Erythroblast (primary cell): ENCODE measurements at places on chromosomes 16 and 17.

GRCh38 chr16:20763461-20764232 is at the start of gene ACSM3:
Gene ACSM3, plus strand, starts transcription at chr16:20764014. Its CDS starts 6,021 bp downstream, at chr16:20770035.
- DNase-seq, result peak; percentile 64

DNA sequence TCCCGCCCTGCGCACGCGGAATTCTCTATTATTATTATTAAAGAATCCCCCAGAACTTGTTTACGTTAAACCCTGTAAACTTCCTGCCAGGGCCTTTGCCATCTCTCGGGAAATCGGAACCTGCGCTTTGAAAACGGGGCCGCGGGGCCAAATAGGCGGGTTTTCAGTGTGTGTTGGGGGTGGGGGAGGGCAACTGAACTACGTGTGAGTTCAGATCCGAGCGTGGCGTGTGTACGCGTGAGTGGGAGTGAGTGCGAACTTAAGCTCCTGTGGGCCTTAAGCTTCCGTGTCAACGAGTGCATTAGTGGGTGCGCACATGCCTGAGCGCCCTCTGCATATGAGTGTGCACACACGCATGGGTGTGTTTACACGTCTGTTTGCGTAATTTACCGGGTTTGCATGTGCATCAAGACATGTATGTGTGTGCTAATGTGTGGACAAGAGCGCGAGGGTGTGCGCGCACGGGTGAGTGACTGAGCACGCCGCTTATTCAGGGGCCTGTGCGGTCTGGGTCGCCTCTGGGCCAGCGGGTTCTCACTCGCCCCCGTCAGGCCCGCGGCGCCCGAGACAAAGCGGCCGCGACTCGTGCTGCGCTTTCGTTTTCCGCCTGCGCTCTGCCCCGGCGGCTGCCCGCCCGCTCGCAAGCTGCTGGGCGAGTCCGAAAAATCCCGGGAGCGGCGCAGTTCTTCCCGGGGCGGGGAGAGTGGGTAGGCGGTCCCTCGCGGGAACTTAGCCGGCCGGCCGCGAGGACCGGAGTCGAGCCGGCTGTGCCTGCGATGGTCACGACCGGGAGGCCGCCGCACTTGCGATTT is 1.2 kb upstream of the FOXF1 start:
- DNase-seq, result no peak

- peak; percentile 47 for DNase-seq
Observed at GRCh38 chr16:56603589-56603988, 4.8 kb upstream of the MT2A start.

DNA sequence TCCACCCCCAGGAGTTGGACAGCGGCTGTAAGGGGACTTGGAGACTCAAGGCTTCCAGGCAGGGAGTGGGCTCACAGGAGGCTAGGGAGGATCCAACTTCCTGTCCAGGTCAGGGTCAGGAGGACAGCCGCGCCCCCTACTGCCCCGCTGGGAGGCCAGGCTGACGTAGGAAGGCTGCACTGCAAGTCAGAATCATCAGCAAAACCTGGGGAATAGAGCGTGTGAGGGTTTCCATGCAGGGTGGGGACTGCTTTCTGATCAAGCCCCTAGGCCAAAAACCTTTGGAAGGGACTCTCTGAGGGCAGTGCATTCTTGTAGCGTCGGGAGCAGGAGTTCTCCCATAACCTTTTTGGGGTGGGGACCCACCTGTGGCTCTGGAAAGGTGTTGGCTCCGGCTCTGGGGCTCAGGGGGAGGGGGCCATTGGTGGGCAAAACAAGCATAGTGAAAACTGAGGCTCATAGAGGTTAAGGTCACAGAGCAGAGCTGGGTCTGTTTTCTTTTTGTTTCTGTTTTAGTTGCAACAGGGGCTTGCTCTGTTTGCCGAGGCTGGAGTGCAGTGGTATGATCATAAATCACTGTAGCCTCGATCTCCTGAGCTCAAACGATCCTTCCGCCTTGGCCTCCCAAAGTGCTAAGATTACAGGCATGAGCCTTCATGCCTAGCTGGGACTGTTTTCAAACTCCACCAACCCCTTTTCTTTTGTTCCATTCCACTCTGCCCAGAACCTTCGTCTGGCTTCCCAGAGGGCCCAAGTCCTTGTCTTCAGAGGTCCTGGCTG is 22.1 kb downstream of the RAI1 start:
- peak; percentile 48 for DNase-seq

DNA sequence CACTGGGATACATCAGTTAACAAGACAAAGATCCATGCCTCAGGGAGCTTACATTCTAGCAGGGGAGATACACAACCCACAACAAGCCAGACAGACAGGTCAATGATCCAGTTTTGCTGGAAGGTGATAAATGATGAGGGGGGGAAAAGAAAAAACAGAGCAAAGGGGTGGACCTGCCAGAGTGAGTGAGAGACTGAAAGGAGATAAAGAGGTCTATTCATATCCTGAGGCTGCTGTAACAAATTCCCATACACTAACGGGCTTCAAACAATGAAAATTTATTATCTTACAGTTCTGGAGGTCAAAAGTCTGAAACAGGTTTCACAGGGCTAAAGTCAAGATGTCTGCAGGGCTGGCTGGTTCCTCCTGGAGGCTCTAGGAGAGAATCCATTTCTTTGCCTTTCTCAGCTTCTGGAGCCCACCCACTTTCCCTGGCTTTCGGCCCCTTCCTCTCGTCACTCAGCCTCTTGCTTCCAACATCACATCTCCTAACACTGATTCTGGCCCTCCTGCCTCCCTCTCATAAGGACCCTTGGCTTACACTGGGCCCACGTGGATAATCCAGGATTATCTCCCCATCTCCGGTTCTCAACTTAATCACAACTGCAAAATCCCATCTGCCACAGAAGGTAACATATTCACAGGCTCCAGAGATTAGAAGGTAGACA is 81.5 kb downstream of the GAS7 start:
- no peak for DNase-seq

DNA sequence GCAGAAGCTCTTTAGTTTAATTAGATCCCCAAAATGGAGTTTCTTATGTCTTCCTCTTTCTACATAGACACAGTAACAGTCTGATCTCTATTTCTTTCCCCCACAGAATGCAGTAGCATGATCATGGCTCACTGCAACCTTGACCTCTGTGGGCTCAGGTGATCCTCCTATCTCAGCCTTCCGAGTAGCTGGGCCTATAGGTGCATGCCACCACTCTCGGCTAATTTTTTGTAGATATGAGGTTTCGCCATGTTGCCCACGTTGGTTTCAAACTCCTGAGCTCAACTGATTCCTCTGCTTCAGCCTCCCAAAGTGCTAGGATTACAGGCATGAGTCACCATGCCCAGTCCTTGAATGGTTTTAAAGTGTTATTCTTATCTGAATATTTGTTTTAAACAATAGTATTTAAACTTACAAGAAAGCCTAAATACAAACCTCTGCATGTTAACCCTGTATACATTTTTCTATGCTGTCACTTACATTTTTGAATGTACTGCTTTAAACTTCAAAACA is 120.6 kb downstream of the GOSR1 start:
- no peak for DNase-seq

DNA sequence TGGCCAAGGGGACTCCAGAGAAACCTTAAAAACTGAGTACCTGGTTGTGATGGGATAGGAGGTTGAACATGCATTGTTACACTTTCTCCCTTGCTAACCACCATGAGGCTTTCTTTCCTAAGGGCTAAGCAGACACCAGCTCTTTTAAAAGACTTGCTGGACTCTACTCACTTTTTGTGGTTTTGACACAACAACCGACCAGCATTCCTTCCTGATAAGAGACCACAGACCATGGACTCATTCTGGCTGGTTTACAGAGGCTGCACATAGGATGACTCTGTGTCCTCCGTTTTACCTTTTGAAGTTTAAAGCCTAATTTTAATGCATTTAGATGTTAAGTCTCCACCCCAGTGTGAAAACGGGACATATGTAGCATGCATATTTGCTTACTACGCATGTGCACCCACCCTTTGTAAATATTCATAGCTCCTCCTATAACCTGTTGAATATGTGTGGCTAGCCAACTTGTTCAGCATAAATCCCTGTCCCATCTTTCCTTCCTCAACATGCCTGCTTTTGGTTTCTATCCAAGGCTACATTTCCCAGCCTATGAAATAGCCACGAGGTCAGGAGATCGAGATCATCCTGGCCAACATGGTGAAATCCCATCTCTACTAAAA is 475.9 kb downstream of the GRIN2A start:
- DNase-seq, result no peak

DNA sequence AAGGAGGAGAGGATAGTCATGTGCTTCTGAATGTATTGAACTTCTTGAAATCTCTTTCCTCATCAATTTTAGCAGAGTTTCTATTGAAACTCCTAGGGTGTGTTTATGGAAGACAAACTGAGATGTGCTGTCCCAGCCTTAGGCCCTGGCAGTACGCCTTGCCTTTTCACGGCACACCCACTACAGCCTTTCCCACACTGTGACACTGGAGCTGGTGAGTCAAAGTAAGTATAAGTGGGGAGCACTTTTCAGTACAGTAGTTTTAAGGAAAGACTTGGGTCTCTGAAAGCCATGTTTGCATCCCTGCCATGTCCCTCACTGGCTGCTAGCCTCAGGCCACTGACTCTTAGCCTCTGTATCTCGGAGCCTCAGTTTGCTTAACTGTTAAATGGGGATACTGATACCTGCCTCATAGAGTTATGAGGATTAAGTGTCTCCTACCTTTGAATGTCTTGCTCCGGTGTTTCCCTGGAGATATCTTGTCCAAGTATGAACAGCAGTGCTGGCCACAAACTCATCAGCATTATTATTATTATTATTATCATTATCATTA is 144.7 kb upstream of the CRHR1 start:
- no peak for DNase-seq

GRCh38 chr17:63452962-63453551 is 7.0 kb upstream of the CYB561 start:
- DNase-seq, result no peak

GRCh38 chr16:29983420-29984136 is 9.9 kb downstream of the TAOK2 start:
- no peak for DNase-seq

DNA sequence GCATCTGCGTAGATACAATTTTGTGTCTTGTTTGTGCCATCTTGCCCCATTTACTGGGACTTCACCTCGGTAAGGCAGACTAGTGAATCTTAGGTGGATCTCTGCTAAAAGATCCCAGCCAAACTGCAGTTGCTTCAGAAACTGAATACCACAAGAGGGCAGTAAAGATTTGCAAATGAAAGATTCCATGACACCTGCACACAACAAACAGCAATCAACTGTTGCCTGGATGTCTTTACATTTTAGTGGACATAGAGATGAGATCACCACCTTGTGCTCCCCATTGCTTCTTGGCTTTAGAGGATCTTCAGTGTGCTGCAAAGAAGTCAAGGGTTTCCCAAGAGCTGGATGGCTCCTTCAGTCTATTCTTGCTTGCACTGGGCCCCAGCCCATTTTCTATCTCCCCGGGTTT is 119.2 kb upstream of the CACNG5 start:
- peak; percentile 52 for DNase-seq

GRCh38 chr16:71915350-71915749 is 20.0 kb downstream of the IST1 start:
- no peak for DNase-seq

DNA sequence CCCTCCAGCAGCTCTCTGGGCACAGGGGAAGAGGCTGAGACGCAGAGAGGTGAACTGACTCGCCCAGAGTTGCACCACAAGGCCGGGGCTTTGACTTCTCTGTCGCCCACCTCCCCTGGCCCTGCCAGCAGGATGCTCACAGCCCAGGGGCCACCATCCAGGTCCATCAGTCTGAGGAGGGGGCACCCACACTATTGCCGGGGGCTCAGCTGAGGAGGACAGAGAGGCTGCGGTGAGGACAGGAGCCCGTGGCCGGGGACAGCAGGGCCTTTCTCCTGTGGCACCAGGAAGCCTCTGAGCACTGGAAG is 32.6 kb downstream of the KDM8 start:
- DNase-seq, result no peak

DNA sequence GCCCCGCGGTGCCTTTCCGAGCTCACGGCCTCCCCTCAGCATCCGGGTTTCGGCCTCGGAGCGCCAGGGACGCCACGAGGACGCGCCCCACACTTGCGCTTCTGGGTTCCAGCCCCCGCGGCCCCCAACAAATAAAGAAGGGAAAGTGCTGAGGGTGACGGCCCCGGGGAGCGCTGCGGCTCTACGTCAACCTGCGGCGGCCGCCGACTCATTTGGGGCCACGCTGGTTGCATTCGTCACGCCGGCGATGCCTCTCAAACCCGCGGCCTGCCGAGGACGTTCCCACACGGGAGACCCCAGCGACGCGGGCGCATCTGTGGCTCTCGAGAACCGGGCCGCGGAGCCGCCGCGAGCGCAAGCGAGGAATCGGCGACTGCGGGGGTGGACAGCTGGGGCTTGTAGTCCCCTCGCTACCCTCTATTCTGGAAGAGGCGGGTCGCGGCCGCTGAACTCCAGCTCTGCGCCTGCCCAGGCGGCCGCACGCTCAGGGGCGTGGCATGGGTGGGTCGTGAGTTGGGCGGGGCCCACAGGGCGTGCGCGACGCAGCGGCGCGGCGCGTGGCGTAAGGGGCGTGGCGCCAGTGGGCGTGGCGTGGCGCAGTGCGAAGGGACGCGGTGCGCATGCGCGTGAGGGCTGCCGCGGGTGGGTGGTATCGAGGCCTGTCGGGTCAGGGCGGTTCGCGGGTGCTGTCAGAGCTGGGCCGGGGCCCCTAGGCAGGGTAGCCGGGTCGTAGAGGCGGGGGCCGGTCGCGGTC is at the start of gene AMZ2:
TSS of gene AMZ2 (plus strand) at position 599 of the 754 bp plus-strand sequence. CDS start 2,145 bp downstream, outside the sequence.
- DNase-seq, result peak; percentile 98

DNA sequence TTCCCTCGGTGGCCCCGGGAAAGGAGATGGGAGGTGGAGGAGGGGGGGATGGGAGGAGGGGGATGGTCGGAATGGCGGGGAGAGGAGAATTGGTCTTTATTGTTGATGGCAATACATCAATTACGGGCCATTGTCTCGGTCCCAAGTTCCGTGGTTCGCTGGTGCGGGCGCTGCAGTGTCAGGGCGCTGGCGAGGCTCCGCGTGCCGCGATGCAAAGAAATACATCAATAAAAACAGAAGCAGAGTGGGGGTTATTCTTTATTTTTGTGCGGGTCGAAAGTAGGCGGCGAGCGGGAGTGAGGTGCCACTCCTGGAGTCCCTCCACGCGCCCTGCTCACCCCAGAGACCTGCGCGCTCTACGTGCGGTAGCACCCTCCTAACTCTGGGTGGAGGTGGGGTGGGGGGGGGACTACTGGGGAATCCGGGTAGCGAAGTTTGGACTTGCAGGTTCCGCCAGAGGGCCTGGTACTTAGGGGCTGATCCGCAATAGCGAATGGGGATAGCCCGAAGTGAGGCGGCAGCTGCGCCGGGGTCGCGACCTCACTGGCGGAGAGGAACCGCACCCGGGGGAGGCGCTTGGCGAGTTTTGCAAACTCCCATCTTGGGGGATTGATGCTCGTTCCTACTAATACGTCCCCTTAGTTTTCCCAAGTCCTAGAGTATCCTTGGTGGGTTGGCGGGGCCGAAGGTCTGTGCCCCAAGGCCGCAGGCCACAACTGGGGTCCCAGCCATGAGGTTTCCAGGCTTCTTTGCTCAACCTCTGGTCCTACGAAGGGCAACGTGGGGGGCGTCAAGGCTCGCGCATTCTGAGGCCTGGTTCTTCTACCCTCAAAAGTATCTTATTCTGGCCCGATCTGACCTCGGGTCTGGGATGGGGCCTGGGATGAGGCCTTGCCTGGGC is 3.5 kb upstream of the SALL1 start:
- no peak for DNase-seq
